ENCODE measurements at places on chromosomes 5 and 9.

- DNase-seq, result no peak
These were observed 243.4 kb downstream of the ARRDC3 start for GRCh38 chr5:91139572-91140200.

- DNase-seq, result peak; percentile 32
These were observed 76.4 kb upstream of the PRSS3 start for GRCh38 chr9:33718987-33719386.

GRCh38 chr5:151037561-151038411 lies 17.4 kb downstream of the GPX3 start:
- peak; percentile 79 for DNase-seq

DNA sequence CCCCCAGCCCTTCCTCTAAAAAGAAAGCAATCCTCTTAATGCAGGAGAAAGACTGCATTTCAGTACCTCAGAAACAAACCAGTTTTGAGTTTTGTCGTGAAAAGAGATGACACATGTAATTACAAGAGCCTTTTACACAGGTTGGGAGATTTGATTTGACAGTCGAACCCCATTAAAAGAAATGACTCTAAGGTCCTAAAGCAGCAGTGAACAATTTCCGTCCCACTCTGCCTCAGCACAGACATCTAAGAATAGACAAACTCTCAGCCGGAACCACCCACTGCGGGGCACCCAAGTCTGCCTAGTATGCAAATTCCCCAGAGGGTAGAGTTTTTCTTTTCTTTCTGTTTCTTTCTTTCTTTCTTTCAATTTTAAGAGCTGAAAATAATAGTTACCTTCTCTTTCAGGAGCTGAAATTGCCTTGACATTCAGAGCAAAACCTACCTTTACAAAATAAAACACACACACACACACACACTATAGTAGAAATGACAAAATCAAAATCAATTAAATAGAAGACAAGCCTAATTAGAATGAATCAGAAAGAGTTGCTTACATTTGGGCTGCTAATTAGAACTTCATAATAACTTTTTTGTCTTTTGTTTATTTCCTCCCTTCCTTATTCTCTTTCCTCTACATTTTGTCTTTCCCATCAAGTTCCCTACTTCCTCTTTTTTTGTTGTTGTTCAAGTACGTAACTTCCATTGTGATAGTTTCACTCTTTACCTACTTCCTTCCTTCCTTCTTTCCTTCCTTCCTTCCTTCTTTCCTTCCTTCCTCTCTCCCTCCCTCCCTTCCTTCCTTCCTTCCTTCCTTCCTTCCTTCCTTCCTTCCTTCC lies 65.1 kb downstream of the BASP1 start:
- DNase-seq, result no peak

DNA sequence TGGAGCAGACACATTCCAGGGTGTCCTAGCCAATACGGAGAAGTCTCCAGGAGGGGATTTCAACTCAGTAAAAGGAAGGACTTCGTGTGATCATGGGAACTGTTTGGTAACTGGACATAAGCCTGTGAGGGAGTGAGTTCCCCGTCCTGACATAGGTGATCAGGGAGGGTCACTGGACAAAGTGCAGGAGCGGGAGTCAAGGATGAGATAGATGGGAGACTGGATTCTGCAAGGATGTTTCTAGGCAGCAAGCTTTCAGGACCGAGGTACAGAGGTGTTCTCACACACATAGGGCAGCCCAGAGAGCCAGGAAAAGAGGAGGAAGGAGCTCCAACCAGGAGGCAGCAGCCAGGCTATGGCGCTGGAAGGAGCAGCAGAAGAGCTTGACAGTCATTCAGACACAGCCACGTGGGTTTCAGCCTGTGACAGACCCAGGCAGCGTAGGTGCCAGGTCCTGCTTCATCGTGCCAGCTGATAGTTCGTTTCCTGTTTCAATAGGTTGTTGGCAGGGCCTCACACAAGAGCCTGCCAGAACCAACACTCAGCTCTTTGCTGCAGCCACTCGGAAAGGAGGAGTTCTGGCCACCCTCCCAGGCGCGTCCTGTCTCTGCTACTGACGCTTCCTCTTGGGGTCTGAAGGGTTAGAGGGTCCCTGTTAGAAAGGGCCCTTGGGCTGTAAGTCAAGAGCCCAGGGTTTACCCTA lies 84.1 kb downstream of the AMBP start:
- DNase-seq, result peak; percentile 89

- no peak for DNase-seq
These were observed 191.2 kb downstream of the DAB2IP start for GRCh38 chr9:121842612-121842978.

- DNase-seq, result no peak
These were observed 197.4 kb downstream of the ERCC6L2 start for GRCh38 chr9:96072930-96073329.

DNA sequence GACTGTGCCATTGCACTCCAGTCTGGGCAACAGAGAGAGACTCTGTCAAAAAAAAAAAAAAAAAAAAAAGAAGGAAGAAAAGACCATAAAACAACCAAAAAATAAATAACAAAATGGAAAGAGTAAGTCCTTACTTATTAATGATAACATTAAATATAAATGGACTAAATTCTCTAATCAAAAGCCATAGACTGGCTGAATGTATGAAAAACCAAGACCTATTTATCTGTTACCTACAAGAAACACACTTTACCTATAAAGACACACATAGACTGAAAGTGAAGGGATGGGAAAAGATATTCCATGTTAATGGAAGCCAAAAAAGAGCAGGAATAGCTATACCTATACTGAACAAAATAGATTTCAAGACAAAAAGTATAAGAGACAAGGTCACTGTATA lies 16.6 kb downstream of the TMEM267 start:
- DNase-seq, result no peak

DNA sequence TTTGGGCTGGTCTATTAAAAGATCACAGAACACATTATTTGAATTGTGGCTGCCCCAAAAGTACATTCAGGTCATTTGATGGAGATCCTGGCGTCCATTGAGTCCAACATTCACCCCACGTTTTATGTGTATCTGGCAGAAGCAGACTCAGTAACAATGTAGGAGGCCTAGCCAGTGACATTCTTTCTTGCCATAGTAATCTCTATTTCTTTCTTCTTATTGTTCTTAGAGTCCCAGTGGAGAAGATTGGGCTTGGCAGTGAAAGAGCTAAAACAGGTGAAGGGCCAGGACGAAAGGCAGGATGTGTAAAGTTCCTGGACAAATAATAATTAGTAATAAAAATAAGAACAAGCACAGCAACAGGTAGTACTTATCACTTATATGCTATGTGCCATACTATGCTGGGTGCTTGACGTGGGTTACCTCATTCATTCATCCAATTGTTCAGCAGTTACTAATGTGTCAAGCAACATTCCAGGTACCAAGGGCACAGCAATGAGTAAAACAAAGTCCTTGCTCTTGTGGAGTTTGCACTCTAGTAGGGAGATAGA lies 12.6 kb upstream of the ANKH start:
- DNase-seq, result no peak

DNA sequence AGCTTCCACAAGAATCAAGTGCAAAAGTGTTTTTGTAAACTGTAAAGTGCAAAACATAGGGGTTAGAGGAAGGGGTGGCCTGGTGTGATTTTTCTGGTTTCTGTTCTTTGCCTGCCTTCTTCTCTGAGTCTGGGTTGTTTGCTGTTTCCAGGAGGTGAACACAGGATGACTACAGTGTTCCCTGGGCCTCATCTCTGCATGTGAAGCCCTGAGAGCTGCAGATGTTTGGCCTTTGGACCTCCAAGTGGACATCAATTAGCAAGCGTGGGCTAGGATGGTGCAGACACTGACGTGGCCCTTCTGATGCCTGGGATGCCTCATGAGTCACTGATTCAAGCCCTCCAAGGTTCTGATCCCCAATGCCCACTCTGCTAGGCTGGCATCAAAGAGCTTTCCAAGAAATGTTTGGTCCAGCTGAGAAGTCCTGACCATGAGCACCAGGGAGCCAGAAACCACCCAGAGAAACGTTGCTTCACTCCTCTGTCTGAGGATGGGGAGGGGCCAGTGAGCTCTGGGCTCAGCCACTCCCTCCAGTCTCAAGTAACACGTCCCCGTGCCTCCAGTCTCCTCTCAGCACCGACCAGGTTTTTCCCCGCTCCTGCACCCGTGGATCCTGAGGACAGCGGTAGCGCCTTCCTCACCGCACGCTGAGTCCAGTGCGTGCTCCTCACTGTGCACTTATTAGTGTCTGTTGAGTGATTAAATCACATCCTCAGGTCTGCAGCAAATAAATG lies 7.6 kb downstream of the IL9 start:
- no peak for DNase-seq

- peak; percentile 42 for DNase-seq
These were observed at the start of gene LCN9 for GRCh38 chr9:135662758-135663450. LCN9 (plus strand) TSS chr9:135663309; CDS start chr9:135663322, 13 bp downstream.

DNA sequence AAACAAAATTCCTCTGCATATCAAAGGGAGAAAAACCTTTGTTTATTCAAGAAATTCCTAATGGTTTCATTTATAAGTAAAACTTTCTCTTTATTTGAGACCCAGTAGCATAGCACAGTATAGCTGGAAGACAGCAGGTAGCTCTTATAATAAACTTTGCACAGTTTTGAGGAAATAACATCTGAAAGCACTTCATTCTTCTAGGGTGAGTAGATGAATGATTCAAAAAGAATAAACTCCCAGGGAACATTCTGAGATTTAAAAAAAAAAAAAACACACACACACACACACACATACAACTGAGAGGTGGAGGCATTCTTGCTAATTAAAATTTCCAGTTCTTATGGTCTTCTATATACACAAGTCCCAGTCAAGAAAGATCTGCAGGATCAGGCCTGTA lies 197.3 kb downstream of the BNC2 start:
- DNase-seq, result no peak

DNA sequence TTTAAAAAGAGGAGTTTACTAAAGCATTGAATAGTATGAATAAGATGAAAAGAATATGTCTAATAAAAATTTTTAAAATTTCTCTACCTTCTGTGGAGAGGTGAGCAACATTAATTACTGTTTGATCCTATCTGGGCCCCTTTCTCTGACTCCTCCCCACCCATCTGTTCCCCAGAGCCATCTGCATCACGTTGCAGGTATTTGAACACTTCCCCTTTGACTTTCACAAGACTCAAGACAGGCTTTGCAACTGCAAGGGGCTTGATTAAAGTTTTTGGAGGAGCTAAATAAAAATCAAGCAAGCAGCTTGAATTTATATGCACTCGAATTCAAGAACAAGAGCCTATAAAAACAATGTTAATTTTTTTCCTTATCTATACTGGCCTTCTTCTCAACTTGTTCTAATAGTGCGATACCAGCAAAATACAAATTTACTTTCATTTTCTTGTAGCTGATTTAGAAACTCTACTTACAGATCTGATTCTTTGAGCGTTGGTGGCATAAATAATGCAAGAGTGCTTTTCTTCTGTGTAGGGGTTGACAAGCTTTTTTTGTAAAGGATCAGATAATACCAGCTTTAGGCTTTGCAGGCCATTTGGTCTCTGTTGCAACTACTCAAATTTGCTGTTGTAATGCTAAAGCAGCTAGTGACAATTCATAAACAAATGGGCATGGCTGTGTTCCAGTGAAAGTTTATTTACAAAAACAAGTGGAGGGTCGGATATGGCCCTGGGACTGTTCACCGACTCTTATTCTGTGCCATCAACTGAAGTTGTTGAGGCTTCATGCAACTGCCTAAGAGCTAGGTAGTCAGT lies 21.2 kb downstream of the TXNDC8 start:
- DNase-seq, result no peak

DNA sequence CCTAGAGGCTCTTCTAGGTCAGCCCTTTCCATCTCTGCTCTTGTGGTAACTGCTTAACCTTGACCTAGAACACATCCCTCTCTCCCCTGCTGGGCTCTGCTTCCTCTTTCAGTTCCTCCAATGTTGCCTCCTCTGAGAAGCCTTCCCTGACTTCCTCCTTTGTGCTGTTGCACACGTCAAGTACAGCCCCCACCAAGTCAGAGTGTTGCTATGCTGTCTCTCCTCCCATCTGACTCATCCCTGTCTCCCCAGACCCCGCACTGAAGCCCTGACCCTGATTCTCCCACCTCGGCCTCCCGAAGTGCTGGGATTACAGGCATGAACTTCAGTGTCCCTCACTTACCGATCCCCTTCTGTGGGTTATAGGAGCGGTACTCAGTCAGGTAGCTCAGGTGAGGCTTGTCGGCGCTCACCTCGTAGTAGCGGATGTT lies 10.4 kb upstream of the TRIM14 start:
- no peak for DNase-seq

DNA sequence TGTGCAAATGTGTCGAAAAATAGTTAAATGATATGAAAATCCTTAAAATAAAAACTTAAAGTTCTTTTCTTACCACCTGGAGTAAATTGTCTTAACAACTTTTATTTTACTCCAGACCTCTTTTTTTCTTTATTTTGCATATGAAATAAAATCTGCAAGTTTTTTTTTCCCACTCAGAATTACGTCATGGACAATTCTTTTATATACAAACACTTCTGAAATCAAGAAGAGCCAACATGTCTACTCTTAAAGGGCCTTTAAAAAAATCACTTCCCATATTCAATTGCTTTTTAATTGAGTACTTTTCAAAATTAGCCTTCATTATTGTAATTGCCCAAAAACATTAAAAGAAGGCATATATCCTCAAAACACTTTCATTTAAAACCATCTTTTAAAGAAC lies 37.7 kb upstream of the ZFAND5 start:
- no peak for DNase-seq

DNA sequence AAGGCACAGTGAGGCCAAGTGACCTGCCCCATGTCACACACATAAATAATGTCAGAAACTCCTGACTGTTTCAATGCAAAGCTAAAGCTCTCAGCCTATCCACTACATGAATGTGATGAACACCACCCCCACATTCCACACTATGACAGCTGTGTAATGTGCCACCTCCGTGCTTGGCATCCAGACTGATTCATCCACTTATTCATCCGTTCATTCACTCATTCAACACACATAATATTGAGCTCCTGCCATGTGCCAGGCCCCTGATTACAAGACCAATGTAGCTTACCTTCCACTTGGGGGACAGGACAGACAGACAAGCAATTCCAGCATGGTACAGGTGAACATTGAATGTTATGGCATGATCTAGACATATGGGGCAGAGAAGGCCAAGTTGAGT lies 46.2 kb upstream of the FABP6 start:
- no peak for DNase-seq

- no peak for DNase-seq
These were observed 193.8 kb downstream of the SMARCA2 start for GRCh38 chr9:2208991-2209390.

GRCh38 chr5:58620336-58620735 lies 37.5 kb downstream of the RAB3C start:
- DNase-seq, result no peak

DNA sequence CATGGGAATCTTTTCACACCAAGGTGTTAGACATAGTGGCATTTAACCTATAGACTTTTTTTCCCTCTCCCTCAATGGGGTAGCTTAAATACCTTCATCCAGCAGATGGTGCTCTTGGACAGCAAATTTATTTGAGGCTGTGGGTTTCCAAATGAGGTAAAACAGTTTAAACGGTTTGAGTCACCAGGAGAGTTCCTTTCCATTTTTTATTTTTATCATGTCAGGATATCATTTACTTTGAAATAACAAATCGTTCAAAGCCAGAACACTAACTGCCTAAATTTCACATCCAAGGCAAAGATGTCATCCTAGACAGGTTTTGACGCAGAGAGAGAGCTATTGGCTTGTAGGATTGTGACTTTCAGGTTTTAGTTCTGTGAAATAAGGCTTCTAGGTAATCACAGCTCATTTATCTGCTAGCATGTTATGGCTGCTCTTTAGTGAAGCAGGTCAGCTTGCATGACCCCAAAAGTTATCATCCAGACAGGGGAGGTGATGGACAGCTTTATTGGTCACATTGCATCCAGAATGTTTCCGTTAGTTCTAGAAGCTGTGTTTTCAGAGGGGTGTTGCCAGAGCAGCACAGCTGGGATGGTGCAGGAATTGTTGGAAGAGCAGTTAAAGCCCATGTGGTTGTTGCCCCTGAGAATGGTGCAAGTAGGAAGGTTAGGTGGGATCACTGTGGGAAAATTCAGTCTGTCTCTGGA lies 69.8 kb downstream of the KDM4C start:
- DNase-seq, result no peak
